ENCODE measurements at places on chromosomes 13 and 19.

GRCh38 chr13:100395698-100396373 lies 192.8 kb downstream of the GGACT start:
- no peak for DNase-seq

- no peak for DNase-seq
Measured at GRCh38 chr13:73616861-73617260, 517.3 kb downstream of the KLF12 start.

GRCh38 chr13:113539822-113540221 lies 44.7 kb upstream of the TFDP1 start:
- no peak for DNase-seq

DNA sequence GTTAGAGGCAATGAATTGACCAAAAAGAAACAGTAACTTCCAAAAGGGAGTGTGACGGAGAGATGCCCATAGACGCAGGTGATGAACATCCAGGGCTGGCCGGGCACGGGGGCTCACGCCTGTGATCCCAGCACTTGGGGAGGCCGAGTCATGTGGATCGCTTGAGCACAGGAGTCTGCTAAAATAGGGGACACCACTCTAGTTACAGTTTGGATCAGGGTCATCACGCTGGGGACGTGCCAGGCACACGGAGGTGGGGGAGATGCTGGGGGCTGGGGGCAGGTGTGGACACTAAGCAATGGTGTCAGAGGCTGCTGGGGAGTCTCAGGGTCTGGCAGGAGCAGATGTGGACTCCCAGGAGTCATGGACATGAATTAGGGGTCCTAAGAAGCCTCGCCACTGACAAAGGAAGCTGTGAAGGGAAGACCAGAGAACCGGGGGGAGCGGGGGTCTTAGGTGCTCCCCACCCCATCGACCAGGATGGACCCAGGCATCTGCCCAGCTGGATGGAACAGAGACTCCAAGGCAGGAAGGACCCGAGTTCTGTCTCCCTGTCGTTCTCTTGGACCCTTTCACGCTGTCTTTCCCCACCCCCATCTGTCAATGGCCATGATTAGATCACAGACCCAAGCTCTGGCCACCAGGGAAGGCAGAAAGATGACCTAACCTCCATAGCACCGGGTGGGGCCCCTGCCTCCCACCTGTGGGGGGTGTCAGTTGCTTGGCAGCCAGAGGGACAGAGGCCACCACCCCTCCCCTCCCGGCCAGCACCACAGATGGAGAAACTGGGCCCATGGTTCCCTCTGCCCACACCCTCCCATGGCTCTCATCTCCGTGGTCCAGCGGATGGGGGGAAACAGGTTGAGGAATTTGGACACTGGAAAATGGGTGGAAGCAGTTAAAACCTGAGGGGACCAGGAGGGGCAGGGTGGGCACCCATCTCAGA lies 19.6 kb downstream of the CCDC8 start:
- DNase-seq, result no peak

- DNase-seq, result no peak
Measured at GRCh38 chr13:22201375-22201925, 530.6 kb downstream of the FGF9 start.

- peak; percentile 56 for DNase-seq
Measured at GRCh38 chr19:51372649-51373504, at the start of gene NKG7. NKG7 (minus strand) TSS chr19:51372654; CDS start chr19:51372535, 119 bp downstream.

- no peak for DNase-seq
Measured at GRCh38 chr19:57587529-57587928, 3.6 kb downstream of the ZIK1 start.

DNA sequence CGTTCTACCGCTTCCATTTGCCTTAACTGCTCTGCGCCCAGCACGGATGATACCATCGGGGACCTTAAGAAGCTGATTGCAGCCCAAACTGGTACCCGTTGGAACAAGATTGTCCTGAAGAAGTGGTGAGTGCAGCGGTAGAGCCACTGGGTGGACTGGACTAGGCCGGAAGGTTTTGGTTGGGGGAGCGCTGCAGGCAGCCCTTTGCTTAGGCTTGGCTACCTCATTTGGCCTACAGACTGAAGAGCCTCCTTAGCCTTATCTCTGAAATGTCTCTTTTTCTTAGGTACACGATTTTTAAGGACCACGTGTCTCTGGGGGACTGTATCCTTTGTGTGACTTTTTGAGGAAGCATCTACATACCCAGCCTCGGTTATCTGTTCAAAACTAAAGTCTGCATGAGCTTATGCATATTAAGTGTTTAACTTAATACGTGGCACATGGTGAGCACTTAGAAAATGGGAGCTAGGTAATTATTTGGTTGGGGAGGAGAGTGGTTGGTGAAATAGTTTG lies 889 bp downstream of the UBL5 start:
- no peak for DNase-seq

DNA sequence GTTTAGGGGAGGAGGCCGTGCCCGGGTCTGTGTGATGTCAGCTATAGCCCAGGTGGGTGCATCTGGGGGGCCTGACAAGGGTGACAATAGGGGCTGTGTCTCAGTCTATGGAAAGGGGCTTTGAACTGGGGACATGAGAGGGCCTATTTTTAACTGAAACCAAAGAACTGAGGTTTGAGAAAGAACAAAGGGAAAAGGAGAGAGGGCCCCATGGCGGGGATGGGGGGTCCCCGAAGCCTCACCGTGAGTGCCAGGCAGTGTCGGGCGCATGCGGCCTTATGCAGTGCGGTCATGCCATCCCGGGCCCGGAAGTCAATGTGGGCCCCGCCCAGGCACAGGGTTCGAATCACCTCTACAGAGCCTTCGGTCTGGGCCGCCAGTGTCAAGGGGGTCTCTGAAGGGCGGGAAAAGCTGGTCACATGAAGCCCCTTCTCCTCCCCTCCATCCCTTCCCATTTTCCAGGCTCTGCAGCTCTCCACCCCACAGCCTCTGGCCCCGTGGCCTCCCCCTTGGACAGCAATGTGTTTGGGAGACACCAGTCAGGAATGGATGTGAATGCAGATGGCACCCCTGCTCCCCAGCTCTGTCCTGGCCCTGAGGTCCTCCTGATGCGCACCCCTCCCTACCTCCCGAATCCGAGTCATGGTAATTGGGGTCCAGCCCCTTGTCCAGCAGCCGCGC lies 5.9 kb downstream of the SHANK1 start:
- no peak for DNase-seq

DNA sequence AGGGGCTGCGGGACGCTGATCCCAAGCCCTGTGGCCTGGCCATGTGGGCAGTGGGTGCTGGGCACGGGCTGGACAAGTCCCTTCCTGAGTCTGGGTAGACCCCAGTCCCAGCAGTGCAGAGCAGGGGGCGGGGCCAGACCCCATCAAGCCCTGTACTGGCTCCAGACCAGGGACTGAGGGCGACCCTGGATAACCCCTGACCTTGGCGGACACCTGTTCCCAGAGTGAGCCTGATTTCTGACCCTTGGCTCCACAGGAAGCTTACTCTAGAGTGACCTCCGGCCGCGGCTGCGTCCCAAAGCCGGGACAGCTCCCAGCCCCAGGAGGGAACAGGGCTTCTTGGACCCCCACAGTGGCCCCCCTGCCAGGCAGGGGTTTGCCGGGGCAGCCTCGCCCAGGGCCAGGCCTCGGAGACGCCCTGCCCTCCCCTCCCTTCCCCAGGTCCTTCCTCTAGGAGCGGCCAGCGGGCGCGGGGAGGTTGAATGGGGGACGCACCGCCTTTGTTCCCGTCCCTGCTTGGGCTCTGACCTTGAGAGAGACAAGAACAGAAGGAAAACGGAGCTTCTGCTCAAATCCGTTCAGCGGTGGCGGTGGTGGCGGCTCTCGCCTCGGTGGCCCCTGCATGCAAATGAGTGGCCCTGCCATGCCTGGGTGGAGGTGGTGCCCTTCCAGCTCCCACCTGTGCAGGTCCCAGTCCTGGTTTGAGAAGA lies 2.3 kb upstream of the EFNA2 start:
- DNase-seq, result no peak

- no peak for DNase-seq
Measured at GRCh38 chr13:27035892-27036235, 135.7 kb downstream of the USP12 start.

All from stimulated activated CD4-positive, alpha-beta T cell treated with anti-CD3 and anti-CD28 coated beads, Interleukin-12 subunit alpha, Interleukin-12 subunit beta, amount 100 ng/mL, for 24 hours (primary cell).